NB4 (cell line): ENCODE measurements at places on chromosomes 13 and 19.
A peak's percentile ranks its signal among the peaks of the same experiment; 100 is the strongest.

DNA sequence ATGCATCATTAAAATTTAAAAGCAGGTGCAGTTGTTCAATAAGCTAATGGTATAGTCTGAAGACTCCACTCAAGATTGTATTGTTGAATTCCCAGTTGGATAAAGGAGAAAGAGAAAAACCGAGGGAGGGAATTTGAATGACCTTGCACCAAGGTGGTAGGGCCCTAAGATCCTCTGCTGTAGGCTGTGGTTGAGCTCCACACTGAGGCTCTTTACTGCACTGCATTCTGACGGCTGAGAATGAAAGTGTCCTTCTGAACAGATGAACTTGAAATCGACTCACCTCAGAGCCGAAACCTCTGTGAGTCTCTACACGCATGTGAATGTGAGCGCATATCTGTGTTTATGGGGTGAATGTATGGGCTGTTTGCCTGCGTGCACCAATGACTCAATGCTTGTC, 388.9 kb upstream of the DACH1 start:
- DNase-seq, result peak; percentile 30

DNA sequence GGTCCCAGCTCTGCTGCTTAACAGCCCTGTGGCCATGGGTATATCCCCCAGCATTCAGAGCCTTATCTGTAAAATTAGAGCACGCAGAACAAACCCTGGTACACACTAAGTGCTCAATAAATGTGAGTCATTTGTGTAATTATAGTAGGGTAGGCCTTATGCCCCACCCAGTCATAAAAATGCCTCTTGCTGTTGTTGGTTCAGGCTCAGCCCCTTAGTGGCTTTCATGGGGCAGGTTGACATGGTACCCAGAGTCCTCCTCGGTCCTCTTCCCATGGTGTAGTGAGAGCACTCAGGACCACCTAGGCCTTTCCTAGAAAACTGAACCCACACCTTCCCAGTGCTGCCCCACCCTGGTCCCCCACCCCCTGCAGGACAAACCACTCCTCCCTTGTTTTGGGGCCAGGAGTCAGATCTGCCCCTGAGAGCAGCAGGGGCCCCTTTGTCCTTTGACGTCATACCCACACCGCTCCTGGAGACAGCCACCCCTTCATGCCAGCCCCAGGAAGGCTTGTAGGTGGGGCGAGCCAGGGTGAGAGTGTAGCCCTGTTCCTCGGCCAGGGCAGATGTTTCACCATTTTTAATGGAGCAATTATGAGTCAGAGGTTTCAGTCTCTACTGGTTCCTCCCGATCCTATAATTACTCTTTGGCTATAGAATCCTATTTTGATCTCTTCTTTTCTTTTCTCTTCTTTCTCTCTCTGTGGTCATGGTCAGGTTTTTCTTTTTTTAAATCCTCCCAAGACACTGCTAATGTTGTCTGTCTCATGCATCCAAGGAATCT, 36.8 kb downstream of the ACTN4 start:
- DNase-seq, result peak; percentile 88

GRCh38 chr19:36121486-36122124, 6.3 kb downstream of the TBCB start:
- DNase-seq, result no peak

GRCh38 chr13:103354171-103354570, 288.0 kb upstream of the SLC10A2 start:
- DNase-seq, result no peak

DNA sequence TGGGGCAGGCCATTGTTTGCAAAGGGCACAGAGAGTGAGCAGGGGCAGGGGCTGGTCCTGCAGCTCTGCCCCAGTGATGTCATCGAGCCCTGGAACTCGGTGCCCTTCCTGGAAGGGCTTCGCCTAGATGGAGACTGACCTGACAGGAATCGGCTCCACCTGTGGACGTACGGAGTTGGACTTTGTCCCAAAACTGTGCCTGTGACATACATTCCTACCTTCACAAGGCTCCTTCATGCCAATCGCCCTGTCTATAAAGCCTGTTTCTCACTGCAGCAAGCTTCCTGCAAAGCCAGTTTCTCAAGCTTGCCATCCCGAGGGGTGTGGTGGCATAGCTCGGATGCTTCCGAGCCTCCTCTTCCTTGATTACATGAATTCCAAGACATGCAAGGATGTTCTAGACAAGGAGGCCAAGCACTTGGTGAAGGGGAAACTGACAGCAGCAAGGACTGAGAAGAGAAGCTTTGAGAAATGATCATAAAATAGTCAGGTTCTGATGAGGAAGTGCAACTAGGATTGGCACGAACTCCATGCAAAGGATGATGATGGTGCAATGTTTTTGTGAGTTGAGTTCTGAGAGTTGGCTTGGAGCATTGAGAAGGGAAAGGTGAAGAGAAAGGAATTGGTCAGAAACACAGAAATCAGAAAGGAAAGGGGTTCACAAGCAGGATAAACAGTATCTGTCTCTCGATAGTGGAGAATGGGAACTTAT, 73.6 kb upstream of the STK24 start:
- peak; percentile 21 for DNase-seq

GRCh38 chr13:105272660-105273631, 1262.5 kb downstream of the EFNB2 start:
- DNase-seq, result peak; percentile 70

GRCh38 chr13:97538203-97538602, 104.2 kb downstream of the RAP2A start:
- no peak for DNase-seq

DNA sequence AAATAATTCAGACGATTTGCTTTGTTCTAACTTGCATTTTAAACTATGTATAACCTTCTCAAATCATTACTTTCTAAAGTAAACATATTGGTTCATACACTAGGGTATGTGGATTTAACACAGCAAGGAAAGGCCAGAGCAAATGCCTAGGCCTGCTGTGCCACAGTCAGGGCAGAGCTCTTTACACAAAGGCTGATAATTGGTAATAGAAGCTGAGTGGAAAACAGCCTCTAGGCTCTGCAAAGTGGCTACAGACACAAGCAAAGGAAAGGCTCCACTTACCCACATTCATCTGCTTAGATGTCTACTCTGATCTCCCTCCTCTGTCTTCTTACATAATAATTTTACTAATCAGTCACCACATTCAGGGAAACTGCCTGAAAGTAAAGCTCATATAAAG, 382.9 kb downstream of the OLFM4 start:
- no peak for DNase-seq

- no peak for DNase-seq
These were observed 34.4 kb upstream of the TUBGCP3 start for GRCh38 chr13:112622375-112622774.

GRCh38 chr13:92260363-92260762, 861.9 kb downstream of the GPC5 start:
- DNase-seq, result peak; percentile 22

- DNase-seq, result no peak
These were observed 4.6 kb upstream of the PRKCG start for GRCh38 chr19:53877361-53877766.

DNA sequence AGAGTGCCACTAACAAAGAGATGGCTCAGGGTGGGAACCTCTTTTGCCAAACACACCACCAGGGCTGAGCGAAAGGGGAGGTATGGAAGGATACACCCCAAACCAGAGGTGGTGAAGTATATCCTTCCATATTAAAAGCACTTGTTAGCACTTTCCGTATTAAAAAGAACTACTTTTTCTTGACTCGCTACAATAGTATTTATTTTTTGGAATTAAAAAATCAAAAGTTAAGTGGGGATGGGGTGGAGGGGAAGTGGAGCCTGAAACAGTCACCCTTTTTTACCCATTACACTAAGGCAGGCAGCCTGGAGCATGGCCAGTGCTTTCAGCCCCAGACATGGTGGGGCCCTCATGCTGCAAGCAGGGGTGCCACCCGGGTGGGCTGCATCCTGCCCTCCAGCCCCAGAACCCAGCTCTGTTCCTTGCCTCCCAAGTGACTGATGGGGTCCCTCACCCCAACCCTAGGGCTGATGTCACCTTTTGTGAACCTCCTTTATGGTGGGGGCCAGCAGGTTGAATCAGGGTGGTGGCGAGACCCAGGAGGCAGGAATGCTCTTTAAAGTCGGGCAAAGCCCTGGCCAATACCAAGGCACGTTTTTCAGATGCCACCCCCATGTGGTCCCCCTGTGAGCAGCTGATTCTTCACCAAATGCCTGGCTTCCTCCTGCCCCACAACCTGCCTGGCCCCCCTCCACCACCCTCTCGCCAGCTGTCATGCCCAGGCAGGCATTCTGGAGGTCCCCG, 31.0 kb downstream of the LYL1 start:
- DNase-seq, result no peak

DNA sequence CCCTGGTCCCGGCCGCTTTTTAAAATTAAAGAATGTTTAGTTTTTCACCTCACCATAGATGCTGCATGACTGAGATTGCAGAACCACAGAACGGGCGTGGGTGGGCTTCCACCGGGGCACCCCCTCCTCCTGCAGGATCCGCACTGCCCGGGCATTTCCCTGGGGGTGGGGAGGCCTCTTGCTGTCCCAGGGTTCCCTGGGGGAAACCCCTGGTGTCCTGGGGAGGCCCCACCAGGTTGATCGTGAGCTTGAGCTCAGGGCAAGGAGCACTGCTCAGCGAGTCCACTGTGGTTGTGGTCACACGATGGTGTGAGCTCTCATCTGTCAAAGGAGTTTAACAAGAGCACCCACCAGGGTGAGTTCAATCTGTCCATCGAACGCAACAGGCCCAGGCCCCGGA, 11.4 kb upstream of the TCF3 start:
- DNase-seq, result no peak

GRCh38 chr13:46759846-46760245, 37.1 kb downstream of the ESD start:
- DNase-seq, result peak; percentile 78

GRCh38 chr13:27821566-27821965, 29.3 kb downstream of the GSX1 start:
- DNase-seq, result no peak

GRCh38 chr13:99766641-99767045, 204.9 kb downstream of the ZIC5 start:
- no peak for DNase-seq

- peak; percentile 85 for DNase-seq
These were observed 4.6 kb upstream of the CDC16 start for GRCh38 chr13:114230117-114230516.

GRCh38 chr13:88112526-88112925, 441.4 kb downstream of the SLITRK5 start:
- DNase-seq, result peak; percentile 13

DNA sequence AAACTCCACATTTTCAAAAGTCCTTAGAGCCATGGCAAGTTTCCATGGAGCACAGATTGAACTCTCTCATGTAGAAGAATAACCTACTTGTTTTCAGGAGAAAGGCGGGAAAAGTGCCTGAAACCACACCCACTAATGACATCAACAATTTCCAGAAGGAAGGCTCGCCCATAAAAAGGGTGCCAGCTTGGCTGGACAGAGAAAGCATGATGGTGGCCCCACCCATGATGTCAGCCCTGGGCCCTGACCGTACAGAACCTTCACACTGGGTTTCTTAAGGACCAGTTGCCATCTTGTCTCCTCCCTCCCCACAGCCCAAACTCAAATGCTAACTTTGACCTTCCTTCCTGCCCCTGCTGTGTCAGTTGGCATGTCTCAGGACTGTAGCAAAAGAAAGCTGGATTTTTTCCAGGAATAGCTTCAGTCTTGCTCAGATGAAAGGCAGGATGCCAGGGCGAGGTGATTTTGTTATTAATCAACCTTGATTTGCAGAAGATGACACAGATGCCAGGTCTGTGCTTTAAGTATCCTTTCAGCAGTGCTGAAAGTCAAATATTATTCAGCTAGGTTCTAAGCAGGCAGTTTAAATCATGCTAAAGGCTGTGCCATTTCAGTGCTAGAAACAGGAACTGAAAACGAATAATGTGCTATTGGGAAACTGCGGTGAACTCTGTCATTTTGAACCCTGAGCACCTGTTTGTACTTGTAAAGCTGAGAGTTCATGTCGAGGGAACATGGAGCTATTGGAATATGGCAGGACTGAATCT, 89.5 kb upstream of the RFC3 start:
- peak; percentile 79 for DNase-seq

DNA sequence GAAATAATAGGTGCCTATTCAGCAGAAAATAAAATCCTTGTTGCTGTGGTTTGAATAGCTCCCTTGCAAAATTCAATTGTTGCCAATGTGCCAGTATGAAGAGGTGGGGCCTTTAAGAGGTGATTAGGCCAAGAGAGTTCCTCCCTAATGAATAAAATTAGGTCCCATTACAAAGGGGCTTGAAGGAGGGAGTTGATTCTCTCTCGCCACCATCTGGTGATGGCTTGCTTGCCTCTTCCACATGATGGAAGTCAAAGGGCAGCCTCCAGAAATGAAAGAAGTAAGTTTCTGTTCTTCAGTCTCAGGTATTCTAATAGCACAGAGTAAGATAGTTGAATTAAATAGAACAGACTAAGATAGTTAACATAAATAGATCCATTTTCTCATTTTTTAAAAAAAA, 3.0 kb upstream of the EEF1AKMT1 start:
- peak; percentile 30 for DNase-seq

GRCh38 chr13:114106991-114107685, 25.3 kb downstream of the RASA3 start:
- no peak for DNase-seq

DNA sequence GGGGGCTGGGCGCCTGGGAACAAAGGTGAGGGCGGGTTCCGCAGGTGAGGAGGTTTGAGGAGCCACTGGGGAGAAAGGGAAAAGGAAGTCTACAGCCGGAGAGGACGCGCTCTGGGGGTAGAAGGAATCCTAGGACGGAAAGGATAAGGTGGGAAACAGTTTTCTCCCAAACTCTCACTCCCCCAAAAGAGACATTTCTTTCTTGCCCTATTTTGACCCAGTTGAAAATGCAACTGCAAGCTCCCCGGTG, 651 bp upstream of the POLR1D start:
- no peak for DNase-seq

DNA sequence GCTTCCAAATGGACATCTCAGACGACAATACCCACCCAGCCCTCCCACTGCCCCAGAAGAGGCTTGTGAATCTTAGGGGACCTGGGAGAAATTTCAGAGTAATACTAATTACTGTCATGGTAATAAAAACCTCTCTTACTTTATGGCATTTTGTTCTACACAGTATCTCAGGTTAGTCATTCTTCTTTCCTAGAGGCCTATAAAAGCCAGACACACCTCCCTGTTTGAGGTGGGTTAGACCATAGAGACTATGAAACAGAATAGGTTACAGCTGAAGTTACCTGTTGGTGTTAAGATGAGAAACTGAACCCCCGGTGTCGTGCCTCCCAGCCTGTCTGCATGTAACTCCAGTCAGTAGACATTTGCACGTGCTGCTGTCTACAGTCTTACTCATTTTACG, 113.9 kb downstream of the SLC7A1 start:
- DNase-seq, result no peak

- DNase-seq, result no peak
These were observed 251.0 kb downstream of the UQCRFS1 start for GRCh38 chr19:28961772-28962500.

DNA sequence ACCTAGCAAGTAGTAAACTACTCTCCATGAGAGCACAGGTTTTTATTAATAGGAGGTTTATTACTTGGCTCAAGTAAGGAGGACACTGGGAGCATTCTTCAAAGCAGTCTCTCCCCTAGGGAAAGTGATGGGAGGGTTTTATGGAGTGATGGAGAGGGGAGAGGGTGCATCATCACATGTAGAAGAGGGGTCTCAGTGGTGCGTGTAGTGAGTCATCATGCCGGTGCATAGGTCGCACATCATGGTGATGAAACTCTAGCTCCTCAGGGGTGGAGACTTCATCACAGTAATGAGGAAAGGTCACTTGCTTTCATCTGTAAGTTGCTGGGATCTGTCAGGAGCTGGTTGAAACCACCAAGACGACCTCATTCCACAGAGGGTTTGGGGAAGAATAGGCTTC, 210.8 kb upstream of the UBL3 start:
- peak; percentile 53 for DNase-seq

GRCh38 chr19:39053276-39054090, 21.1 kb upstream of the FBXO27 start:
- no peak for DNase-seq
